ENCODE measurements at places on chromosomes 1 and 21.

DNA sequence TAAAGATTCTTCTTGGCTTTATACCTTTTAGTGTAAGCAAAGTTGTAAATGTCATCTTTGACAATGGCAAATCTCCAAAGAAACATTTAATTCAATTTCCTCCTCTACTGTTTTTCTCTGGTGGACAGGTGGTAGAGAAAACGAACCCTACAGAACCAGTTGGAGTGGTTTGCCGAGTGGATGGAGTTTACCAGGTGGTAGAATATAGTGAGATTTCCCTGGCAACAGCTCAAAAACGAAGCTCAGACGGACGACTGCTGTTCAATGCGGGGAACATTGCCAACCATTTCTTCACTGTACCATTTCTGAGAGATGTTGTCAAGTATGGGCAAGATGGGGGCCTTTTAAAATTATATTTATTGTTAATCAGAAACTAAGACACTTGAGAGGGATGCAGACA, 25.8 kb downstream of the UAP1 start:
- DNase-seq = no peak

GRCh38 chr1:13604176-13604575, 20.5 kb downstream of the PDPN start:
- no peak for DNase-seq

DNA sequence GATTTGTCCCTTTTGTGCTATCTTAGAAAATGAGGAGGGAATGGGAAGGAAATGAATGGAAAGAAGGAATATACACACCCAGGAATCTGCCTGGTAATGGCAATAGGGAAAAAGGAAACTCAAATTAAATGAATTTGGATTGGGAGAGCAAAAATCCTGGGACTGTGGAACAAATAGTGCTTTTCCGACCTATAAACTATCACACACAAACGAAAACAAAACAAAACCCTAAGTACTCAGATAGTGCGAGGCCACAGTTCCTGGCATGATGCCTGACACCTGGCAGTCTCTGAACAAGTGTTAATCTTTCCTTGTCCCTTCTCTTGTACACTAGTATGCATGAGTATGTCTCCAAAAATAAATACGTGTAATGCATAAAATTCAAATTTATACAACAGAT, 319.8 kb upstream of the SPAG17 start:
- DNase-seq = no peak

- no peak for DNase-seq
Measured at GRCh38 chr21:23740463-23740862, 1866.8 kb downstream of the MRPL39 start.

- no peak for DNase-seq
Measured at GRCh38 chr1:71498542-71498941, 417.7 kb upstream of the ZRANB2 start.

GRCh38 chr1:242691610-242691945, 167.1 kb upstream of the PLD5 start:
- no peak for DNase-seq

- no peak for DNase-seq
Measured at GRCh38 chr1:40318970-40319621, 2.0 kb upstream of the COL9A2 start.

GRCh38 chr1:223075834-223076233, 67.2 kb downstream of the TLR5 start:
- no peak for DNase-seq

DNA sequence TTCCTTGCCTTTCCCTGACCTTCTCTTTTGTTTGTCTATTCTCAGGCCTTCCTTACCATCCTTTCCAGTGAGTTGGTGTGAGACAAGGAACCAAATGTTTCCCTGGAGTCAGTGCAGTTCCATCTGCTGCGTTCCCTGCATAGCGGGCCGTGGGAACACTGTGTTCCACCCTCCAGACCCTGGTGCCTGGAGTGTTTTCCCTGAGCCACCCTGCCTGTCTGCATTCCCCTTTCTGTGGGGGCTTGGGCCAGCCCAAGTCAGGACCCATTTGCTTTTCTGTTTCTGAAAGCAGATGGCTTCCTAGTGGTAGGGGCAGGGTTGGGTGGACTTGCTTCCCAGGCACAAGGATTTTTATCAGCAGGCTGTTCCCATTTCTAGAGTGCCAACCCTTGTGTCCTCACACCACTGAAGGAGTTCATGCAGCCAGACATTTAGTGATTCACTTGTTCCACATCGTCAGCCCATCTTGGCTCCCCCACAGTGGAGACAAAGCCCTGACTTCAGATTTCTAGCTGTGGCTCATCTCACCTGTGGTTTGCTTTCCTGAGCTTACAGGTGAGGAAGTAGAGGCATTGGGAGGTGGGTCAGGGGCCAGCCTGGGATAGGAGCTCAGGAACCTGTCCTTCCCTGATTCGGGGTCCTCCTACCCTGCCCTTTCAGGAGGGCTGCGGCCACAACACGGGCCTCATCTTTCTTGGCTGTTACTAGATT, 14.1 kb upstream of the MYOG start:
- no peak for DNase-seq

DNA sequence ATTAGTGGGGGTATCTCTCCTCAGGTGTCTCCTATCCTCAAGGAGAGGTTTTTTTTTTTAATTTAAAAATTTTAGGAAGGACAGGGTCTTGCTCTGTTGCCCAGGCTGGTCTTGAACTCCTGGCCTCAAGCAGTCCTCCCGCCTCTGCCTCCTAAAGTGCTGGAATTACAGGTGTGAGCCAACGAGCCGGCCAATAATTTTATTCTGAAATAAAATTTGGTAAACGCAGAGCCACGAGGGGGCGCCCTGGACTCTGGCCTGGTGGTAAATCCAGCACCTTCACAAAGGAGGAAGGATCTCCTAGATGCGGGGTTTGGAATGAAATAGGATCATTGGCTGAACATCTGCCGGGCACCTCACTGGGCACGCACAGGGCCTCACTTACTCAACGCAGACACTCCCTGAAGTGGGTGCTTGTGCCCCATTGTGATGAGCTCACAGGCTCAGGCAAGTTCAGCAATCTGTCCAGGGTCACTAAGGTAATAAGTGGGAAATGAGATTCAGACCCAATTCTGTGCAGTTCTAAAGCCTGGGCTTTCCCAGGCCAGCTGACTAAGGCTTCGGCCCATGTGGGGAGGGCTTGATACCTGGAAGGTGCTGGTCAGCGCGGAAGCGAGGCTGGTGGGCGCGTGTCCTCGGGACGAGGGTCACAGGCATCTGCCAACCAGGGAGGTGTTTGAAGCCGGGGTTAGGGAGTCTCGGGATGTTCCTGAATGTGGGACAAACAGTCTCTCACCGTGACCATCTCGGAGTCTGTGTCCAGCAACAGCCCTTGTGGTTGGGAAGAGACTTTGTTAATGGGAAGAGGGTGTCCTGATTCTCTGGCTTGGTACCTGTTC, 32.7 kb upstream of the ETV3 start:
- no peak for DNase-seq
